ENCODE measurements at places on chromosomes 11 and 22.

DNA sequence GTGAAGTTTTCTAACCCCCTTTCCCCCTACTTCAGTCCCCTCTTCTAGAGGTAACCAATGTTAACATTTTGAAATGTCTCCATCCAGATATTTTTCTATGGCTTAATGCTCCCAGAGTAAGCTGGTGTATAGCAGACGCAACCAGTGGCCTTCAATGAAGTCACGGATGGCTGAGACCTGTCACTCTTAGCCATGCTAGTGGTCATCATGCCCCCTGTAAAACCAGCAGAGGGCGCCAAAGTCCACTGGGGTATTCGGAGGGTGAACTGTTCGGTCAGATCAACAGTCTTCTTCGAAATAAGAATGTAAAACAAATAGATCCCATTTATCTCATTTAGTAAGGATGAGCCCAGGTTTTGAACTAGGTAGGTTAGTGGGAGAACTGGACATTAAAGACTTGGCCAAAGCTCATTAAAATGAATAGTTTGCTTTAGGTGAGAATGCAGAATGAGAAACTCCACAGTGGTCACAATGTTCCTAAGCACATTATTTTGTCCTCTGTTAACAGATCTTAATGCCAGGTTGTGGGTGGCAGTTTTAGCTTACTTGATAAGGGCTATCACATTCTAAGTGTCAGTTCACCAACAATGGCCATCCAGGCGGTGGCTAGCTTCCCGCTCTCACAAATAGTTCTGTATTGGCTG, 8.6 kb upstream of the MMP8 start:
- DNase-seq: peak; percentile 66

- DNase-seq: no peak
Observed at GRCh38 chr11:102272047-102272824, 45.0 kb upstream of the BIRC3 start.

GRCh38 chr11:75498556-75499255, 27.0 kb downstream of the GDPD5 start:
- DNase-seq: no peak

DNA sequence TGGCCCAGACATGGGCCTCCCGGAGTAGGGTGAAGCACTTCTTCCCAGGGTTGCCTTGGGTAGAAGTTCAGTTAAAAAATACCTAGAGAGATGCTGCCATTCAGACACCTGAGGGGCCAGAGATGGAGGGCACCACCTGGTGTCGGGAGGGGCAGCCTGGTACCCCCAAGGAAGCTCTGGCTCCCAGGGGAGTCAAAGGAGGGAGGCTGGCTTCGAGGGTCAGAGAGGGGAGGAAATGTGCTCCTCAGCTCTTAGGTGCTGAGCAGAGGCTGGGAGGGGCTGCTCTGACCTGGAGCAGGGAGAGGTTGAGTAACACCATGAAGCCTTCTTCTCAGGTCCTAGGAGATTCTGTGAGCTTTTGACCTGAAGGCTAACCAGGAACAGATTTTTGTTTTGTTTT, 1.1 kb downstream of the USP35 start:
- peak; percentile 76 for DNase-seq

DNA sequence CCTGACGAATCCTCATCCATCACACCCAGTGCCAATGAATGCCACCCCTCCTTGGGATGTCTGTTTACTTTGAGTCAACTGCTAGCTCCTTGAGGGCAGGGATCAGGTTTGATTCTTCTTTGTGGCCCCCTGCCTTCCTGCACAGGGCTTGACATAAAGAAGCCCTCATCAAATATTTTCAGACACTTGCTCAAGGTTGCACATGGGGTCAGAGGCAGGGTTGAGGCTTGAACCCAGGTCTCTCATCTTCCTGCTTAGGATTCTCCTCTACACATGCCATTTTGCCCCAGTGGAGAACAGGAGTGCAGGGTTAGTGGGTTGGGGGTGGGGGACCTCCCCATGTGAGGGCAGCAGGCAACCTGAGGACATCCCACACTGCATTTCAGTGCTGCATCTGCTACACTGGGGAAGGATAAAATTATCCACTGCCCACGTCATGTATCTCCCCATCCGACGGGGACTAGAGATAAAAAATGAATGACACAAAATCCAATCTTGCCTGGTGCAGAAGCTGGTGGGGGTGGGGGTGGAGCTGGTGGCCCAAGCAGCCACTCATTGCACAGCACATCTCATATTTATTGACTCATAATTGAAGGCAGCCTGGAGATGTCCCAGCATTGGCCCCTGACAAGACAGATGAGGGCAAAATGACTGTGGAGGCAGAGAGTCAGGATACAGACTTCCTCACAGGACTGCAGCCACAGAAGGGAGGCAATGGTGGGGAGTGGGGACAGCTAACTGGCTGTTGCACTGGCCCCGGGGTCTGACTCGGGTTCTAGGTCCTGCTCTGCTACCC, 41.3 kb downstream of the NEU3 start:
- peak; percentile 95 for DNase-seq

- no peak for DNase-seq
Observed at GRCh38 chr11:45605051-45605450, 60.4 kb downstream of the CHST1 start.

Measured in OCI-M1 (cell line).